K562 (cell line): ENCODE measurements at places on chromosomes 6 and 20. TPM values are rescaled to one million over a fixed set of nuclear protein-coding genes. Genes with fewer than 3 reads are reported as not detected.

DNA sequence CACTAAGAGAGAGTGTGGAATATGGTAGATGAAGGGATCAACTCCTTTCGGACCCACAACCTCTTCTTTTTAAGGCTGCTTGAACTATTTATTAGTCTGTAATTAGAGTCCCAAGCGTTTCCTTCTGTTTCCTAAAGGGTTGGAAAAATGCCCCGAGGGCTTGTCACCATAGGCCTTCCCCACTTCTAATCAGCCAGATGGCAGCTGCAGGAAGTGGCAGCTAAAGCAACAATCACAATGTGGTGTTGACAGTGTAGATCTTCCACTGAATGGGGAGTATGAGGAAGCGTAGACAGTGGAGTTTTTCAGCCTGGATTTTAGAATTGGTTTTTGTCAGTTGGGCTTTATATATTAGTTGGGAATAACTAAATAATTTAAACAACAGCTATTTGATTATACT, 40.6 kb downstream of the SLC35D3 start:
- peaks cover 3% of the 10 kb centered on the region; the same call in 2 of the 3 replicates for H3K27me3 ChIP-seq
- no peak for DNase-seq
- no peak overlapping the region for H3K4me3 ChIP-seq
- H3K27ac ChIP-seq: no peak overlapping the region
- H3K36me3 ChIP-seq: no peaks in the 10 kb centered on the region

GRCh38 chr6:69792292-69792691, 4.5 kb downstream of the LMBRD1 start:
- H3K36me3 ChIP-seq: peaks cover 18% of the 10 kb centered on the region; the same call in 2 of the 3 replicates
- no peak for DNase-seq
- H3K4me1 ChIP-seq: peaks cover 12% of the 10 kb centered on the region
- H3K4me3 ChIP-seq: no peak overlapping the region
- no peak overlapping the region for H3K27ac ChIP-seq

GRCh38 chr6:101351173-101351572, 42.3 kb upstream of the GRIK2 start:
- H3K27ac ChIP-seq: no peak overlapping the region
- no peaks in the 10 kb centered on the region for H3K4me1 ChIP-seq
- H3K27me3 ChIP-seq: no peaks in the 10 kb centered on the region
- H3K36me3 ChIP-seq: no peaks in the 10 kb centered on the region
- H3K4me3 ChIP-seq: no peak overlapping the region

DNA sequence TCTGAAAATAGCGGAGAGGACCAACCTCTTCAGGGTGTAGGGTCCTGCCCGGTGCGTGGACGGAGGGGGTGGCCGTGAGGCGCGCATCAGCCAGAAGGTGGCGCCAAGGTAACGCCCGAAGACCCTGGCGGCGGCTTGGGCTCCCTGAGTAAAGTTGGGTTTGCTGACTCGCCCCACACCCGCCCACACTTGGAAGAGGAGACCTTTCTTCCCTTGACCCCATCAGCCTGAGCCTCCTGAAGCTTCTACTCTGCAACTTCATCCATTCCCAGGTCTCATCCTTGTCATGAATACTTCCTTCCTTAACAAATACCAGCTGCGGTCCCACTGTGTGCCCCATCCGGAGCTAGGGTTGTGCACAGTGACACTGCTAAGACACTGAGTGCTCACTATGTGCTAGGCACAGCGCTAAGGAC, 14.6 kb downstream of the CD40 start:
- no peaks in the 10 kb centered on the region for H3K4me1 ChIP-seq
- H3K36me3 ChIP-seq: no peaks in the 10 kb centered on the region
- peaks cover 3% of the 10 kb centered on the region; the same call in 2 of the 3 replicates for H3K27me3 ChIP-seq
- no peak overlapping the region for H3K4me3 ChIP-seq

DNA sequence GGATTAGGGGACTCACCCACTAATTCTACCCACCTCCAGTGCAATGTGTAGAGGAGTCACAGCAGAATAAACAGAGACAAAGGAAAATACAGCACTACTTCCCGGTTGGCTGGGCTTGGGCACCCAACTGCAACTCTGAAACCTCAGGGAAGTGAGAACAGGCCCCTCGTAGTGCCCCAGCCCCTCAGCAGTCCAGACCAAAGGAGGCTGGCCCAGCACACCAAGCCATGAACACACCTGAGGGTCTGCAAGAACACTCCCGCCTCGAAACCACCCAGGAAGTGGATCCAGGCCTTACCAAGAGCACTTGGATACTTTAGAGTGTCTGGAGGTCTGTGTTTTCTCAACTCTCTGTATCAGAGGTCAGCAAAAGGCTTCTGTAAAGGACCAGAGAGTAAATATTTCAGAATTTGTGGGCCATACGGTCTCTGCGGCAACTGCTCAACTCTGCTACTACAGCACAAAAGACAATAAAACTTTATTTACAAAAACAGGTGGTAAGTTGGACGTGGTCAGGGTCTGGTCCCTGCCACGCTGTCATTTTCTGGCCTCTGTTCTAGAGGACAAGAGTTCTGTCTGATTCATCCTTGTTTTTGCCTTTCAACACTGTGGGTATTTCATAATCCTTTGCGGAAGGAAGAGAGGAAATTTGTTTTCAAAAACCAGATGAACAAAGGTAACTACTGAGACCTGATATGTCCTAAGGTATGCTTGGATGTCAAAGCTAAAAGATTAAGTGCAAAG, 154.6 kb downstream of the PTPRT start:
- H3K36me3 ChIP-seq: no peaks in the 10 kb centered on the region
- no peak overlapping the region for H3K27ac ChIP-seq
- no peak for DNase-seq
- no peaks in the 10 kb centered on the region for H3K4me1 ChIP-seq

Gene TMEM244
- not detected in 2 replicates for total RNA-seq

DNA sequence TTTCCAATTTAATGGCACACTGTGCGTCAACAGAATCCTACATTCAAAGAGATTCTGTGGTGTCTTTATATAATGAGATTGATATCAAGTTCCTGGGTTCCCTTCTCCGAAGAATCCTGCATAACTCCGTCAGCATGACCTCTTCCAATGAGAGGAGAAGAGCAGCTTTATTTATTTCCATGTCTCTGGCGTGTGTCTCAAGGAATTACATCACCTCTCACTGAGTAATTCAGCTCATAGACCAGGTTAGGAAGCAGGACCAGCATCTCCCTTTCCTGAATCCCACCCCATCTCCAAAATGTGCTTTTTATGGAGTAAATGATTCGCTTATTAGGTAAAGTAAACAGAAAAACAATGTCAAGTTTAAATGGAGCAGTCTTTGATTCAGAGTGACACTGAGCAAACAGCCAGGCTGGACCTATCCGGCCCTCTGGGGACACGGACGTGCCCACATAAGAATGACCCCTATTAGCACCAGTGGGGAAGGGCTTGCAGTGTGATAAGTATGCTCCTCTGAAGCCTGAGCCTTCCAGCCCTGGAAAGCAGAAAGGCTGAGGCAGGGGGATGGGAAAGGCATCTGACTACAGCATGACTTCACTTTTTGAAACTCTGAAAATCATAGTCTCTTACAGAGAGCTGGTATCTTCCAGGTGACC, 165.2 kb downstream of the CLIC5 start:
- H3K27me3 ChIP-seq: no peaks in the 10 kb centered on the region
- H3K4me3 ChIP-seq: no peak overlapping the region
- no peaks in the 10 kb centered on the region for H3K36me3 ChIP-seq
- DNase-seq: no peak

DNA sequence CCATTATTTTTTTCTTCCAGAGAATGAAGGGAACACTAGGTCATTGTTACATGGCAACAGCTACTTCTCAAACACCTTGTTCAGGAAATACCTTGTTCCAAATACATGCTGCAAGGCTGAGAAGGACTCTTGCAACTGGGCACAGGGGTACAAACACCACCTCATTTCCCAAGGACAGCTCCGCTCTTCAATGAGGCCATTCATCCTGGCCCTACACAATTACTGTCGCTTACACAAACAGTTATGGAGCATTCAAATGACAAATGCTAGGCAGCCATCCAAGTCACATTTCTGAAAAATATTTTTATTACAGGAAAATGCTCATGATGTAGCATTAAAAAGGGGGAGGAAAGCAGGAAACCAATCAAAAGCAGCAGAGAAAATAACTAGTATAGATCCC, 611.9 kb downstream of the DHX35 start:
- H3K27me3 ChIP-seq: no peaks in the 10 kb centered on the region
- no peak overlapping the region for H3K27ac ChIP-seq
- H3K4me3 ChIP-seq: no peak overlapping the region
- H3K4me1 ChIP-seq: no peaks in the 10 kb centered on the region
- H3K36me3 ChIP-seq: no peaks in the 10 kb centered on the region

GRCh38 chr20:36606158-36607066, 833 bp downstream of the RAB5IF start:
- peaks cover 8% of the 10 kb centered on the region for H3K4me1 ChIP-seq
- no peaks in the 10 kb centered on the region for H3K27me3 ChIP-seq
- peaks cover 37% of the 10 kb centered on the region for H3K36me3 ChIP-seq
- H3K27ac ChIP-seq: peak overlapping the region; percentile 89
- peak overlapping the region; percentile 98 for H3K4me3 ChIP-seq

DNA sequence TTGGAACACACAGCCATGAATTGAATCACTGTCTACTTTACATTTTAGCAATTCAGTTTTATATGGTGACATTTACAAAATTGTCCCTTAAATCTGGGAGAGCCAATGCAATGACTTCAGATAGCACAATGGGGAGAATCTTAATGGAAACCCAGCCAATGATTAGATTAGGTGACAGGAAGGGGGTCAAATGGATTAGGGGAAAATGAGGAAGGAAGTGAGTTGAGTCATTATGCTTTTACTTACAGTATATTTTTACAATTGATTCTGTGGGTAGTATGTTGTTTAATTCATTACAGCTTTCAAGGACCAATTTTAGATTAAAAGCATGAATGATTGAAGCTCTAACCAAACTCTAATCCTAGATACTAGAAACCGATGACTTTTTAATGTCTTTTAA, 229.8 kb downstream of the SOX4 start:
- H3K4me1 ChIP-seq: no peaks in the 10 kb centered on the region
- DNase-seq: no peak
- H3K4me3 ChIP-seq: no peak overlapping the region
- no peaks in the 10 kb centered on the region for H3K36me3 ChIP-seq
- H3K27ac ChIP-seq: no peak overlapping the region

DNA sequence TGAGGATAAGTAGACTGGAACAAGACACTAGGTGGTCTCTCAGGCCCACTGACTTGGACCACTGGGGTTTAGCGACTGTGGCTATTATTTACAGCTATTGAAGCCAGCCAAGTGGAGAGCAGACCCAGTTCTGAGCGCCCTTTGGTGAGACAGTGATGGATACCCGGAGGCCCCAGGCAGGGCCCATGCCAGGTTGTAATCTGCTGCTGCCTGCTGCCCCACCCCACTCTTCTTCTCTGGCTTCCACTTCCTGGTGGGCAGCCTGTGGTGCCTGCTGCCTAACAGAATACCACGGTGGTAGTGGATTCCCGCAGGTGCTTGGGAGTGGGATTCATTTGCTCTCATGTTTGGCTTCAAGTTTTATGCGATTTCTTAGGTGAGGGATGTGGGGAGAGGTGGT, 570 bp downstream of the RAB44 start:
- H3K36me3 ChIP-seq: no peaks in the 10 kb centered on the region
- H3K4me1 ChIP-seq: no peaks in the 10 kb centered on the region
- no peak for DNase-seq
- peaks cover 13% of the 10 kb centered on the region for H3K27me3 ChIP-seq
- no peak overlapping the region for H3K27ac ChIP-seq

- H3K27ac ChIP-seq: no peak overlapping the region
- H3K4me3 ChIP-seq: no peak overlapping the region
- peak; percentile 17 for DNase-seq
- no peaks in the 10 kb centered on the region for H3K27me3 ChIP-seq
Measured at GRCh38 chr20:10007747-10008146, 27.0 kb upstream of the ANKEF1 start.

DNA sequence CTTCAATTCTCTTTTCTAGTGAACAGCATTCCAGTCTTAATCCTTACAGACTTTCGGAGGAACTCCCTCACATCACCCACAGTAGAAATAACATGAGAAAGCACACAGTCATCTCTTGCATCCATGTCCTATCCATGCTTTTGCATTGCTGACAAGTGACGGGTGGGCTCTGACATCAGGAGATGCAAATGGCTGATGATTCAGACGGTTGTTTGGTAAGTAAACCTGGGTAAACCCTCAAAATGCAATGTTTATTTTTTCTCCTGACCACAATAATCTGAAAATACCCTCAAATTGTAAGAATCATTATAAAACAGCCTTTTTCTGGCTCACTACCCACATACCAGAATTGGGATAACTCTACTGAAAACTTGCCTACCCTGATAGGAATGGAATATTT, 792.0 kb downstream of the MAFB start:
- no peak for DNase-seq
- no peaks in the 10 kb centered on the region for H3K36me3 ChIP-seq
- H3K27me3 ChIP-seq: no peaks in the 10 kb centered on the region

- no peak for DNase-seq
- no peak overlapping the region for H3K4me3 ChIP-seq
- no peak overlapping the region for H3K27ac ChIP-seq
- H3K4me1 ChIP-seq: no peaks in the 10 kb centered on the region
- peaks cover 38% of the 10 kb centered on the region for H3K27me3 ChIP-seq
- H3K36me3 ChIP-seq: no peaks in the 10 kb centered on the region
Measured at GRCh38 chr20:4812641-4813075, 90.9 kb downstream of the PRND start.

Gene MRPL14
- total RNA-seq: 143 and 149 TPM in 2 replicates

Gene SPATS1
- not detected in 2 replicates for total RNA-seq

DNA sequence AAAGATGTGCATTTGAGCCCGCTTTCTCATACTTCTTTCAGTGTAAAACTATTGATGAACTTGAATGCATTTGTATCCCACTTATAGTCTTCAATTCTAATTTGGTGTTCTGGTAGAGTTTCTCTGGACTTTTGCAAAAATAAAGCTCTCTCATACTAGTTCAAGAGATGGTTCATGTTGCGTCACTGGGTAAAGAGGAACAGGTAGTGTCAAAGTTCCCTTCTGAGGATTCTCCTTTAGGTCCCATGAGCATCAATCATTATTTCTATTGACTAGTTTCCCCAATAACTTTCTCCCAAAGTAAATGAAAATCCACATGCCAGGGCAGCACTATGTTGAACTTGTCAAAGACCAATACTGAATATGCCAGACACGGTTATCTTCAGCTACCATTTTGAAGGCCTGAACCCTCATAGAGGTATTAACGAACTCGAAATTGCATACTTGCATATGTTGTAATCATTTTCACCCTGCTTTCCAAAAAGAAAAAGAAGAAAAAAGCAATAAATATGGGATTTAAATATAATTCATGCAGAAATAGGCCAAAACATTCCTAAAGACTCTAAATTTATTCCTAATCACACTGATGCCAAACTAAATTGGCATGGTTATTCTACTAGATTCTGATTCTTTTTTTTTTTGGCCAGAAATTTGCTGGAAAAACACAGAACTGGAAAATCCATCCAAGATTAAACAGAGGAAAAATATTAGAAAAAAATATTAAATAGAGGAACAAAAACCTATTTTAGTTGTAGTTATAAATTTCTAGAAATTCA, 84.5 kb downstream of the SGK1 start:
- H3K27me3 ChIP-seq: no peaks in the 10 kb centered on the region
- no peak overlapping the region for H3K4me3 ChIP-seq
- no peaks in the 10 kb centered on the region for H3K36me3 ChIP-seq

DNA sequence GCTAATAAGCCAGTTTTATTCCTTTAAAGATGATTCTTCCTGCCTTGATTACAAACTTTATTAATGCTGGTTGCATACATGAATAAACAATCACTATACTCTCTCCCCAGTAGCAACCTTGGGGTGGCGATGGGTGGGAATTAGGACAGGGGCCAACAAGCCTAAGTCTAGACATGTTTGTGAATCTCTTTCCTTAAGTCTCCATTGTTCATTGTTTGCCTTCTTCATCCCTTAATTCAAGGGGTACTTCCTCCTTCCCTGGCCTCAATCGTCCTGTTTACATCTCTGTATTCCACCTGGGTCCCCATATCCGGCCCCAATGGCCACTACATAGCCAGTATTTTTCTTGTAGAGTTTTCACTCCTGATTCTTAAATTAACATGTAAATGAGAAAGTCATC, 66.0 kb downstream of the ARHGAP18 start:
- H3K4me1 ChIP-seq: 0 out of 2 replicates have a peak, but pooled peaks cover under 1% of the 10 kb centered on the region
- H3K36me3 ChIP-seq: peaks cover 3% of the 10 kb centered on the region; the same call in 2 of the 3 replicates
- no peaks in the 10 kb centered on the region for H3K27me3 ChIP-seq
- H3K27ac ChIP-seq: no peak overlapping the region

Gene APOM
- 9.7 and 10.1 TPM in 2 replicates for total RNA-seq
